ENCODE measurements at places on chromosomes 2 and 18.

GRCh38 chr18:11392980-11393885, 216.2 kb upstream of the SLC35G4 start:
- no peak for DNase-seq

DNA sequence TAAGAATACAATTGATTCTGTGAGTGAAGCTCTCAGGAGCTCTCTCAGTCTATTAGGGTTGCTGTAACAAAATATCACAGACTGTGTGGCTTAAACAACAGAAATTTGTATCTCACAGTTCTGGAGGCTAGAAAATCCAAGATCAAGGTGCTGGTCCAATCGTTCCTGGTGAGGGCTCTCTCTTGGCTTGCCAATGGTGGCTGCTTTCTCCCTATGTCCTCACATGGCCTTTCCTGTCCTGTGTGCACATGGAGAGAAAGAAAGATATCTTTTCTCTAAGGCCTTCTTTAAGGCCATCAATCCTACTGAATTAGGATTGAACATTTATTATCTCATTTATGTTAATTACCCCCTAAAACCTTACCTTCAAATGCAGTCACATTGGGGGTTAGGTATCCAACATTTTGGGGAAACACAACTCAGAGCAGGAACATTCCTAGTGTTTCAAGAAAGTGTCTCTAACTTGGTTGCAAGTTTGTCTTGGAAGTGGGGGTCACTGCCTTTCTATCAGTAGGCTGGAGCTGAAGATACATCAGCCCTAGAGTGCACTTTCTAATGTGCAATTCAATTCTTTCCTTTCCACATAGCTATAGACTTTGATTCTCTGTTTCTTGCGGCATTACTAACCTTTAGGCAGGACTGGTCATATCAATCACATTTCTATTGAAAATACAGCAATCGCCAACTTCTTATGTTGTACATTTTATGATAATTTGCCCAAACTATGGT, 24.8 kb downstream of the TFPI start:
- DNase-seq = no peak

GRCh38 chr2:231568785-231569435, 23.8 kb upstream of the TEX44 start:
- DNase-seq = no peak

- no peak for DNase-seq
These were observed 422.3 kb upstream of the CELF4 start for GRCh38 chr18:37987901-37988300.

- DNase-seq = no peak
These were observed 99.5 kb downstream of the MRO start for GRCh38 chr18:50720325-50720674.

- peak; percentile 47 for DNase-seq
These were observed 64.2 kb downstream of the TGOLN2 start for GRCh38 chr2:85263591-85263990.

DNA sequence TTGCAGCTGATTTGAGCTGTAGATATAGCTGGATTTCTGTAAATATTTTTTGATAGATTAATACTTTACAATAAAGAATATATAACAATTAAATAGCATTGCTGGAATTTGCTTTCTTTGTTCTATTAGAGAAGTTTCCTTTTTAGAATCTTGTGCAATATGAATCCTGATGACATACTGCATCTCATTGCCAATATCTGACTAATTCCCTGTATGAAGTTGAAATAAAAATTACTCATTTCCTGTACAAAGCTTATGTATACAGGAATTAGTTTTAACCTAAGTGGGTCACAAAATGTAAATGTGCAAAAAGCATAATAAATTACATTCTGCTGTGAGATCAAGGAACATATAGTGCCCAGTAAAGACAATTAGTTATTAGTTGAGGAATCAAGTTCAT, 72.8 kb upstream of the TMEFF2 start:
- no peak for DNase-seq

- no peak for DNase-seq
These were observed 353.0 kb downstream of the MYCN start for GRCh38 chr2:16293398-16293797.

GRCh38 chr18:26813043-26813442, 52.5 kb downstream of the AQP4 start:
- DNase-seq = no peak

DNA sequence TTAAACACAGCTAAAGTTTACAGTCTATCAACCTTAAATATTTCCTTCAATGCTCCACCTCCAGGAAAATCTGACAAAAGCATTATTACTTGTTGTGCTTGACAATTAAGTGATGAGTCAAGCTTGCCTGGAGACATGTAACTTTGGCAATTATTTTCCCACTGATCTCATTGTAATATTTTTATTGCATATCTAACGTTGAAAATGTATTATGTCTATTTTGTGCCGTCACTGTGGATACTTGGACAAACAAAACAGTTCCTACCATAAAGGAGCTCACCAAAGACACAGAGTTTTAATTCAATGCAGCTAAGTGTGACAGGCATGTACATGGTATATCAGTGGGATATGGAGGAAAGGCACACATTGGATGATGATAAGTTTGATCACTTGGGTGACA, 24.7 kb downstream of the RNF103 start:
- DNase-seq = no peak

- no peak for DNase-seq
These were observed 1677.0 kb upstream of the LRRTM1 start for GRCh38 chr2:81981585-81981984.

DNA sequence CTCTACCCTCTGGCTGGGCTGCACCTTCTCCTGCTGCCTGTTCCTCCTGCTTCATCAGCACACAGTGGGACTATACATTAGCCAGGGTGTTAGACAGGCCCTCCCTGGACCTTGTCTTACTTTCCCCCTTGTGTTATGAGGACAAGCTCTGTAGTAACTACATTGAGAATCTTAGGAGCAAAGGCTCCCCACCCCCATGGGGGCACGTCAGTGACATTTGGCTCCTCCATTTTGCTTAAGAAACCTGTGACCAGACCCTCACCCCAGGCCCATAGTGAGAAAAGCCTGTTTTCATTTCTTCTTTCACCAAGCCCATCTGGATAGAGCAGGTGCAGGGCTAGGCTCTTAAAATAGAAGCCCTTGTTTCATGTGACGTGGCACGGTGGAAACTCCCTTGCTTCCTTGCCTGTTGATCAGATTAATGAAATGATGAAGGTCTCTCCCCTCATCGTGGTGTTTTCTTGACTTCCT, 146.7 kb downstream of the RPIA start:
- no peak for DNase-seq

GRCh38 chr2:179596018-179596417, 265.4 kb downstream of the ZNF385B start:
- DNase-seq = no peak

GRCh38 chr2:80687524-80687923, 383.0 kb upstream of the LRRTM1 start:
- DNase-seq = no peak

GRCh38 chr2:5698134-5698533, 6.0 kb downstream of the SOX11 start:
- DNase-seq = no peak

GRCh38 chr2:45567288-45567963, 43.6 kb downstream of the SRBD1 start:
- DNase-seq = no peak

GRCh38 chr2:171545086-171545485, 22.8 kb downstream of the CYBRD1 start:
- DNase-seq = no peak

GRCh38 chr2:203492965-203493364, 42.1 kb downstream of the RAPH1 start:
- DNase-seq = no peak

DNA sequence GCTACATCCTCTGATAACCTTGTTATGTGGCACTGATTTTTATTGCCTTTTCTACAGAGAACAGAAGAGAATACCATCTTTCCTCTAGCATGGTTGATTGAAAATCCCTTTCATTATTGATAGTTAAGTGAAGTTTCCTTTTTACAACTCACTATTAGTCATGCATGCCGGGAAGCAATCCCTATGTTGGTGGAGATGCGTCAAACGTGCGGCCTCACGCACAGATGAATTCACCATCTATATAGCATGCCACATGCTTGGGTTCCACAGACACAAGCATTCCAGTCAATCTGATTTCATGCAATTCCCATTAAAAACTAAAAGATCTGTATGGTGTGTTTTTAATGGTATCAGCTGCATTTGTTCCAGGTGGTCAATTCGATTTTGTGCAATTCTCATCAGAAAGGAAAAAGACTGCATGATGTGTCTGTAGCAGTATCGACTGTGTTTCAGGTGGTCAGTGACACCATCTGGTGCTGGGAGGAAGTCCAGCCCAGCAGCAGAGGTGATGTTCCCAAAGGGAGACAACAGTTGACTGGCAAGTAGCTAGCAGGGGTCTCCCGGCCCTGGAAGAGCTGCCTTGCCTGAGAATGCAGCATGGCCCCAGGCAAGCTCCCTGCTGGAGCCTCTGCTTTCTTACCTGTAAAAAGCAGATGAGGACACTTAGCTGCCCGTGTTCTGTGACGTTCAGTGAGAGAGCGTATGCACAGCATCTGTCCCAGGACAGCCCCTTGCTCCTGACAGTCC, 151.3 kb upstream of the NCK2 start:
- no peak for DNase-seq

GRCh38 chr2:119434664-119435063, 3.0 kb downstream of the TMEM37 start:
- DNase-seq = no peak

GRCh38 chr2:15399241-15399640, 161.9 kb downstream of the NBAS start:
- no peak for DNase-seq

DNA sequence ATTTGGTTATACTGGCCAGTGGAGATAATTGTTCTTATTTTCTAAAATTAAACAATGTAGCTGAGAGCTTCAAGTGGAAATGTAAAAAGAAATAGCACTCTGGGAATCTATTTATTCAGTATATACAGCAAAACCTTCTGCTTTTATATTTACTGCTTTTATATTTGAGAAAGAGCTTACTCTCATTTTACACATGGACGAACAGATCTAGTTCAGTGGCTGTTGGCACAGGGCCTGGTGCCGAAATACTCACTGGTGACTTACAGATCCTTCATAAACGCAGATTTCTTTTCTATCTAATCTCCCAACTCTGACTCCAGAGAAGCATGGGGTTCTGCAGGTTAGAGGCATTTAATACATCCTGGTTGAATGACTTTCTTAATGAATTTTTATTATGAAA, 266.2 kb downstream of the ASXL3 start:
- no peak for DNase-seq

DNA sequence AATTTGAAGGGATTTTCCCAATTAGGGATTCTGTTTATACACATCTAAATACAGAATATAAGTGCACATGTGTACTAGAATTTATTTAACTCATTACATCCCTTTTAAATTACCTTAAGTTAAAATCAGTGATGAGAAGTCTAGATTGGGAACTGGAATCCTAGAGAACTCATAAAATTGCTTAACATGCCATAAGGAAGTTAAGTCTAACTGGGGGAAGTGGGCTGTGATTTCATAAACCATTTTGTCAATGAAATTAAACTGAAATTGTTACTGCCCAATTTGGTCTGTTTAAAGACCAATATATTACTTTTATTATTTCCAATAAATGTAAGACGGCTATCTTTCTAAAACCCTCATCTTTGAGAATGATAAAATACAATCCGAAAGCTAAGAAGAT, 72.3 kb upstream of the CD226 start:
- DNase-seq = no peak

DNA sequence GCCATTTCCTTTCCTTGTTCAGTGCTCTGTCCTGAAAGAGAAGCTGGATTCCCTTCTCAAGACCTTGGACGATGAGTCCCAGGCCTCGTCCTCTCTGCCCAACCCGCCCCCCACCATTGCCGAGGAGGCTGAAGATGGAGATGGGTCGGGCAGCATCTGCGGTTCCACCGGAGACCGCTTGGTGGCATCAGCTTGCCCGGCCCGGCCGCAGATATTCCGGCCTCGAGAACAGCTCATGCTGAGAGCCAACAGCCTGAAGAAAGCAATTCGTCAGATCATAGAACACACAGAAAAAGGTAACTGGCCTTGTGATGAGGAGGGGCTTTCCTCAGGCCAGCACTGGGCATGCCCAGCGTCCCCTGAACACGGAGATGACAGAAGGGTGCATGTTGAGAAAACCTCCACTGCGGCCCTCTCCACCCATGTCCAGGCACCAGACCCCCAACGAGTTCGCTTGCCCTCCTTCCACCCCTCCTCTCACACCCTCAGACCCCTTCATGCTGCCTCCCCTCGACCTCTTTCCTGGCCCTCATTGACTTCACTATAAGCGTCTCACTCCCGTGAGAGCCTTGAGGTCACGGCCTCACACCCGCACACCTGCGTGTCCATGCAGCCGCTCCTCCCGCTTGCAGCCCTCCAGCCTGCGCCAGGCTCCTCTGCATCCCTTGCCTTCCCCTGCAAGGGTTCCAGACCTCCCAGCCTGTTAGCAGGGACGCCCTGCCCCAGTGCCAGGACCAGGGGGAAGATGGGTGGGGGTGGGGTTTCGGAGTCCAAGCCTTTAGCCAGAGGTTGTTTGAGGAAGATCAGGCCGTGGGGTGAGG, 95.0 kb downstream of the DGKD start:
- DNase-seq = peak; percentile 78

DNA sequence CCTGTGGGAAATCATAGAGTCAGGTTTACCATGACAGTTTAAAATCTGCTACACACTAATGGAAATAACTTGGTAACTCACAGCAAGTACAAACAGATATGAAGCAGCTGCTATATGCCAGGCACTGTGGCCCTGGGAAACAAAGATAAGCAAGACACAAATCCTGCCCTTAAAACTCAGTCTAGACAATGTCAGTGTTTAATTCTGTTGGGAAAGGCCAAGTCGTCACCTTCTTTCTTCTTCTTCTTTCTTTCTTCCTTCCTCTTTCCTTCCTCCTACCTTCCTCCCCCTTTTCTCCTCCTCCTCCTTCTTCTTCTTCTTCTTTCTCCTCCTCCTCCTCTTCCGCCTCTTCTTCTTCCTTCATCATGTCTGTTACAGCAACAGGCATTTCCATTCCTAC, 26.8 kb downstream of the PLEK start:
- DNase-seq = no peak

GRCh38 chr18:77206676-77207374, 42.8 kb upstream of the GALR1 start:
- DNase-seq = no peak

DNA sequence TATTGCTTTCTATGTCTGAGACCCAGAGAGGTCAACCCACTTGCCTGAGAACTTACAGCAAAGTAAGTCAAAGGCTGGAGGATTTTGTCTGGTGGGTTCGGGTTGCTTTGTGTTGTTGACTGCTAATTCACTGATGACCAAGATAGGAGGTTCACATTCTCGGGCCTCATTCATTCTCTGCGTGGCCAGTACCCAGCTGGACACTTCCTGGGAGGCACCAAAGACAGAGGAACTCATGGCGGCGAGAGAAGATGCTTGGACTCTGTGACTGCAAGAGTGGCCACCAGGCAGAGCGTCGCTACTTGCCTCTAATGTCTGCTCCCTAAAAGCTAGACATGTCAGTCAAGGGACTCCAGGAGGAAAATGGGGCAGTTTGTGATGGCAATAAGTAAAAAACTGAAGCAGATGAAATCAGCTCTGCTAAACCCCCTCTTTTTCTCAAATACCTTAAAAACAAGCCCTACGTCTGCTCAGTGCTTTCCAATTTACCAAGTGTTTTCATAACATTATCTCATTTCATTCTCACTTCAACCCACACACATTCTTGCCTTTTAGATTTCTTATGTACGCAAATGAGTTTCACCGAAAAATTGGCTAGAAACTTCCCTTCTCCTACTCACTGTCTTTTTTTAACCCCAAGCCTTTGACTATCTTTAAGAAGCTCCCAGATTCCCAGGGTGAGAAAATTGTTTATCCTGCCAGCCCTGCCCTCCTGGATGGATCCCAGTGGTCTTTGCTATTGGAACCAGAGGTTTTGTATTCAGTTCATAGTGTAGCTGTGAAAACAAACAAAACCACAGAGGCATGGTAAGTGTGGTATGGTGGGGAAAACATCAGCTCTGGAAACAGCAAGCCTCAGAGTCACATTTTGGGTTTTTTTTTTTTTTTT, 4.9 kb upstream of the LBH start:
- DNase-seq = no peak
